ENCODE measurements at places on chromosomes 5 and 9. TPM values are rescaled to one million over a fixed set of nuclear protein-coding genes. Genes with fewer than 3 reads are reported as not detected.

CA9 gene
- not detected for total RNA-seq

TOPORS gene
- 21.2 TPM for total RNA-seq

CAMK4 gene
- 3.1 TPM for total RNA-seq

GGTA1 gene
- total RNA-seq, result not detected

PCDHAC2 gene
- total RNA-seq, result 0.39 TPM
